ENCODE measurements at places on chromosomes 3 and 15. TPM values are rescaled to one million over a fixed set of nuclear protein-coding genes. Genes with fewer than 3 reads are reported as not detected.

Gene TERC
- 52.0 TPM for total RNA-seq

Gene BFSP2
- total RNA-seq = not detected

Gene C3orf22
- total RNA-seq = not detected

Gene ZNF620
- 4.4 TPM for total RNA-seq

Gene TMCO5A
- total RNA-seq = not detected

Gene HOMER2
- 2.2 TPM for total RNA-seq

Gene NUSAP1
- total RNA-seq = 7.9 TPM

Gene UROC1
- total RNA-seq = not detected

Gene GP9
- total RNA-seq = not detected

Gene CTXN2
- not detected for total RNA-seq

Gene GOLGA8T
- total RNA-seq = not detected

Gene GMNC
- total RNA-seq = not detected

Gene EXD1
- total RNA-seq = not detected

Gene CILP
- 15.0 TPM for total RNA-seq

Gene ITGB5
- total RNA-seq = 143 TPM

- peak; percentile 30 for DNase-seq
These were observed 847 bp downstream of the WHAMM start for GRCh38 chr15:82810061-82810889.

DNA sequence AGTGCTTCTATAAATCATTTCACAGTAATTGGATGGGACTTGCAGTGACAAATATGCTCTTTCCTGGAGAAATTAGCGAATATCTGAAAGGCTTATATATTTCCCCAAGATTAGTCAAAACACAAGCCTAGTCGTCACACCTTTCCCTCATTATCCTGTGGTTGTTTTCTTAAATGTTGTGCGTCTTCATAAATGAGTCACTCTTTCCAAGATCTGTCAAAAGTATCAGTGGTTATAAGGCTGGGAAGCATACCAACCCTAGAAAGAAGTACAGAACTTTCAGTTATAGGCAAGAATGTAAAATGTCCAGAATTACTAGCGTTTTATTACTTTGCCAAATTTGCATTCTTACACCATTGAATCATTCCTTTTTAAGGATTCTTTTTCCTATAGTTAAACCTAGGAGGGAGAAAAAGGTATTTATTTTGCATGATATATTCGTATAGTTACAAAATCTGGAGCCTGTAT is 33.6 kb downstream of the TMEM212 start:
- no peak for DNase-seq

- DNase-seq = no peak
These were observed 400.7 kb downstream of the ROBO1 start for GRCh38 chr3:79367066-79367465.

DNA sequence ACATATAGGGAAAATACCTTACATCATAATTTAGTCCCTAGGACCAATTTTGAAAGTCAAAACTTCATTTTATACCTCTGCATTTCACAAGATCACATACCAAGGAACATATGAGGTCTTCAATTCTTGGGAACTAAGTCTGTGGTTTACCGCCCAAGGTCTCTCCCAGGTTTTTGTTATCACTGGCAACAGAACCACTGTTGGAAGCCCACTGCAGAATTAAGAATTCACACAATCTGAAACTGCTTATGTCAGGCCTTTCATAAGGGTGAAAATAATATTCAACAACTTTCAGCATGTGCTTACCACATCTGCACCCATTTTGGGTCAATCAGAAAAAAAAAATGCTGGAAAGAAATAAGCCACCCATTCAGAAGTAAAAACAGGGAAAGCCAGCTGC is 107.2 kb upstream of the MME start:
- DNase-seq = no peak

- DNase-seq = no peak
These were observed 16.1 kb upstream of the DUSP7 start for GRCh38 chr3:52072471-52072870.

DNA sequence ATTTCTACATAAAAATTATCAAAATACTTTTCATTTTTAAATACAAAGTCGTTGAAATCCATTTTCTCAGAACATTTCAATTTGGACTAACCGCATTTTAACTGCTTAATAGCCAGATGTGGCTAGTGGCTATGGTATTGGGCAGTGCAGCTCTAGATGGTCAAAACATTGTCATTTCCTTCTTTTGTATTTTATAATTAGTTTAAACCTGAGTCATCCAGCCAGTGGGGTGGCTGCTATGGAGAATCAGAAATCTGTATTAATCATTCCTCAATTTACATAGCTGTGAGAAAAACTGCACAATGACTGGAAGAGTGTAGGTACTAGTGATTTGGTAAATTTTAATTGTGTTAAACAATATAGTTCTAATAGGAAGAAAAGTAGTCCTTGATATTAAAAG is 245.3 kb downstream of the PDZRN3 start:
- DNase-seq = no peak

- no peak for DNase-seq
These were observed 132.6 kb upstream of the LIPC start for GRCh38 chr15:58298879-58299850.

GRCh38 chr15:30926161-30926560 is 22.4 kb downstream of the FAN1 start:
- no peak for DNase-seq

DNA sequence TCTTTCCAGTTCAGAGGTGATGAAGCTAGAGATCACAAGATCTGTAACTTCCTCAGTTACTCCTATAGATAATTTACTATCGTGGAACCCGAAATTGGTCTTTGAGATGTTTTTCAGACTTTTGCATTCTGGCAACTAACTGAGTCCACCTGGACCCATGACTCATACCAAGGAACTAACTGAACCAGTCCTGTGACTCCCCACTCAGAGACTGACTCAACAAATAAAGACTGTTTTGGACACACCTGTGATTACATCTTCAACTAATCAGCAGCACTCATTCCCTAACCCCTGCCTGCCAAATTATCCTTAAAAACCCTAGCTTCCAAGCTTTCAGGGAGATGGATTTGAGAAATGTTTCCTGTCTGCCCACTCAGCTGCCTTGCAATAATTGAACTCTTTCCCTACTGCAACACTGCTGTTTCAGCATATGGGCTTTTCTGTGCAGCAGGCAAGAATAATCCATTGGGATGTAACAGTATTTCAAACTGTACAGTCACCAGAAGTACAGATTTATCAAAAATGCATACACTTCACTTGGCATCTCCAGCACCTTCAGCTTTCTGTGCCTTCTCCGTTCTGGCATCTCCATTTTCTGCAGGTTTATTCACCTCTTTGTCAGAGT is 57.7 kb downstream of the GATM start:
- no peak for DNase-seq

GRCh38 chr3:141410408-141410807 is 42.1 kb downstream of the ZBTB38 start:
- peak; percentile 66 for DNase-seq

DNA sequence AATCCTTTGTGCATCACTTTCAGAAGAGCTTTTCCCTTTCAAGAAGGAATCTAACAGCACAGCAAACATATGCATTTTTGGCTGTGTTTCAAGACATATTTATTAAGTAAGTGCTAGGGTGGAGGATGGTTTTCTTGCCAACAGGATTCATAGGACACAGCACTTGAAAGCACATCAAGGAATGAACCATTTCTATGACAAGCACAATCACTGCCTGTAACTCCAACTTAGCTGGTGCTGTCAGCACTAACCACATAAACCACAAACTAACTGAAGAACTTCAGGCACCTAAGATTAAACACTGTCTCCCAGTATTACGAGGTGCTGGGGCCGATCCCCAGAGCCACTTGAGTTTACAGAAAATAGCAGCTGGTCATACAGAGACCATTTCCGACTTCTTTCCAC is 35.4 kb upstream of the SPRED1 start:
- DNase-seq = no peak

- DNase-seq = no peak
These were observed 35.8 kb downstream of the COL8A1 start for GRCh38 chr3:99674086-99674789.

DNA sequence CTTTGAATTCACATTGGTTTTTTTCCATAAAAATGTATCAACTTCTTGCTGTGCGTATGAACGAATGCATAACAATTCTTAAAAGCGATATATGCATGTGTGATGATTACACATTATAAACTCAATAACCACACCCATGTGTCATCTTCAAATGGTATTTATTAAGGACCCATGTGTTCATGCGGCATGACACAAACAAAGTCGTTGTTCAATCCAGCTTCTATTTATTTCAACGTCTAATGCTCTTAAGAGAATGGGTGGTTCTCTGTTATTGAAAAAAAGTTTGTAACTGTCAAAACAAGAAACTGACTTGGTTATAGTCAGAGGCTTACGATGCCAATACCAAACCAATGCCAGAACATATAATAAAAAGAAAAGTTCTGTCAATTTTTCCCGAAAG is 195.9 kb downstream of the FOXP1 start:
- no peak for DNase-seq

- DNase-seq = no peak
These were observed 18.5 kb downstream of the PRR23E start for GRCh38 chr3:127211118-127212060.

DNA sequence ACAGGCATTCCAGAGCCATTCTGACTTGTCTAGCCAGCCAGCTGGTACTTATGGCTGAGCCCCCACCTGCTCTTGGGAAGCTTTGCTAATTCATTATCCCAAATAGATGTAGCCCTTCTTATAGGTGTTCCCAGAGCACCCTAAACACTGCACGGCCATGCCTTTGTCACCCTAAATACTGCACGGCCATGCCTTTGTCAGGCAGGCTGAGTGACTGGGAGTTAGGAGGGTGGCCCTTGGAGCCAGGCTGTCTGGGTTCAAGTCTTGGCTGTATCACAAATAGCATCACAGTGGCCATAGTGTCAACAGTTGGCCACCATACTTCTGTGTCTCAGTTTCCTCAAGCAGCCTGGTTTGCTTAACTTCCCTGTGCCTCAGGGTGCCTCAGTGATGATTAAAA is 292.3 kb downstream of the ADAMTS17 start:
- DNase-seq = no peak

DNA sequence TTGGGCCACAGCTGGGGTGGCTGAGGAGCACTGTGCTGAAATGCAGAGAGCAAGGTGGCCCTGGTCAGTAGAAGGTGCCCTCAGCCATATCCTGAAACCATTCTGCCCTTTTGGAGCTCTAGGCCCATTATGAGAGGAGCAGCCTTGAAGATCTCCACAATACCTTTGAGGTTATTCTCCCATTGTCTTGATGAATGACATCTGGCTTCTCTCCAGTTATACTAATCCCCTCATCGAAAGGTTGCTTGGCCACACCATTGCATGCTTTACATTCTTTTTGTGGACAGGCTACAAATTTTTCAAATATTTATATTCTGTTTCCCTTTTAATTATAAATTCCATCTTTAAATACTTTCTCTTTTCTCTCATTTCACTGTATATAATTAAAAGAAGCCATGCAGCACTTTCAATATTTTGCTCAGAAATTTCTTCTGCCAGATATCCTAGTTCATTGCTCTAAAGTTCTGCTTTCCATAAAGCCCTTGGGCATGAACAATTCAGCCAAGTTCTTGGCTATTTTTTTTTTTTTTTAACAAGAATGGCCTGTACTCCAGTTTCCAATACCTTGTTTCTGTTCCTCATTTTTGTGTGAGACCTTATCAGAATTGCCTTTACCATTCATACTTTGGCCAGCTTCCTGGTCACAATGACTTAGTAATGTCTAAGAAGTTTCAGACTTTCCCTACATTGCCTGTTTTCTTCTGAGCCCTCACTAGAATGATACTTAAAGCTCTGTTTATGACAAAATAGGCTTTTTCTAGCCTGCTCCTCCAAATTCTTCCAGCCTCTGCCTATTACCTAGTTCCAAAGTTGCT is 138.9 kb upstream of the SGO1 start:
- DNase-seq = no peak

DNA sequence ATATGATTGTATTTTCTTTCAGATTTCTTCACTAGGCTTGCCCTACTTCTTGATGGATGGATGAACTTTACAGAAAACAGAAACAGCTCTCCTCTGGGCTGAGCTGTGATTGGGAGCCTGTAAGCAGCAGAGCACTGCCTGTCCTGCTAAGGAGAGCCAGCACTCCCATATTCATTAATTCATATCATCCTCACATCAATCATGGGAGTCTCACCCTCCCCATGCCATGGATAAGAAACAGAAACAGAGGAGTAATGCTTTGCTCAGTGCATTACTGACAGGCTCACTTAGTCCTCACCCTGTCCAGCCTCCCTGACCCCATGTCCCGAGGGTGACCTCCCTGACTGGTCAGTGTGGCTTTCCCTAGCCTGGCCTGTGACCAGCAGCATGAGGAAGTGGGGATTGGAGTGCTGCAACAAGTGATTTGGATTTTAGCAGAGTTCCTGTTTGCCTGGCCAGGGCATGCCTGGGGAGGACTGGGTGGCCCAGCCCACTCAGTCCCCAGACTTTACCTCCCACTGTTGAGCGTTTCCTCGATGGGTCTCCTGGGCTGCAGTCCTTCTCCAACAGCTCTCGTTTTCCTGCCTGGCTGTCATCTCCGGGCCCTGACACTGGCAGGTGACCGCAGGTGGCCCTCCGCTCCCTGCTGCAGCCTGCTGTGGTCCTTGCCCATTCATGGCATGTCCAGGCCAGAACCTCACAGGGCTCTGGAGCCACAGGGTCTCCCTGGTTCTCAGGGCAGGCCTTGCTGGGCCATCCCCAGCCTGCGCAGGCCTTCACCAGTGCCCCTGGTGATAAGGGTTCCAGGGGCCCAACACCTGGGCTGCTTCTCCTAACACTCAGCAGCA is 1.3 kb upstream of the TMIE start:
- no peak for DNase-seq

DNA sequence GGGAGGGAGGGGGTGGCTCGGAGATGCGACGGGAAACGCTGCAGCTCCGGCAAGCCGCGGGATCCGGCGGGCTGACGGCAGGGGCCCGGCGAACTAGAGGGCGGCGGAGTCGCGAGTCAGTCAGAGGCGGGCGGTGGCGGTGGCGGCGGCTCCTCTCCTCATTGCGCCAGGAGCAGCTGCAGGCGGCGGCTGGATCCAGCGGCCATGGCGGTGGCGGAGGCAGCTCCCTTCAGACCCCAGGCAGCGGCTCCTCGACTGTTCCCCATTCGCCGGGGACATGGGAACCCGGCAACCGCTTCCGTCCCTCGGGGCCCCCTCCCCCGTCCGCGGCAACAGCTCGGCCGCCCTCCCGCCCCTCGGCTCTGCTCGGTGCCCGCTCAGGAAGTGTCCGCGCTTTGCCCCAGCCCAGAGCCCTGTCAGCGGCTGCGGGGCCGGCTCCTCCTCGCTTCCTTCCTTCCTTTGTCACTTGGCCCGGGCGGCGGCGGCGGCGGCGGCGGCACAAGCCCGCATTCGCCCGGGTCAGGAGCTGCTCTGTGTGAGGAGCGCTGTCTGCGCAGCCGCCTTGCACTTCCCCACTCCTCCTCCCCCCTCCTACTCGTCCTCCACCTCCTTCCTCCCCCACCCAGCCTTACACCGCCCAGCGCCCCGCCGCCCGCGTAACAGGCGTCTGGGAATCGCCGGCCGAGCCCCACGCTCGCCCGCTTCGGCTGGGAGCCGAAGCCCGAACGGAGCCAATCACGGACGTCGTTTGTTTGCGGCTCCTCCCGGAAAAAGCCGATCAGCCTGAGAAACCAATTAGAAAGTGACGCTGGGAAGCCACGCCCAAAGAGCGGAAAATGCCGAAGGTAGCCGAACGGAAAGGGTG is at the start of gene GSK3B:
Gene GSK3B (minus strand): TSS at position 537 of the 865 bp plus-strand sequence. CDS start 1,013 bp downstream, outside the sequence.
- DNase-seq = peak; percentile 100
